Aorta (tissue), 5 donors: ENCODE measurements at places on chromosomes 2 and 18. TPM values are rescaled to one million over a fixed set of nuclear protein-coding genes. Genes with fewer than 3 reads are reported as not detected.

DOK6 gene
- 5.7 TPM for total RNA-seq

C18orf54 gene
- total RNA-seq: 2.3 TPM

FZD7 gene
- 19.0 TPM for total RNA-seq

FHL2 gene
- 70.8 TPM for total RNA-seq

- no peak for DNase-seq
Observed at GRCh38 chr2:16755442-16755841, 89.8 kb upstream of the CYRIA start.

- DNase-seq: no peak
Observed at GRCh38 chr2:206556357-206556949, 85.8 kb upstream of the FAM237A start.
